ENCODE measurements at places on chromosomes 11 and 22.
A peak's percentile ranks its signal among the peaks of the same experiment; 100 is the strongest.

DNA sequence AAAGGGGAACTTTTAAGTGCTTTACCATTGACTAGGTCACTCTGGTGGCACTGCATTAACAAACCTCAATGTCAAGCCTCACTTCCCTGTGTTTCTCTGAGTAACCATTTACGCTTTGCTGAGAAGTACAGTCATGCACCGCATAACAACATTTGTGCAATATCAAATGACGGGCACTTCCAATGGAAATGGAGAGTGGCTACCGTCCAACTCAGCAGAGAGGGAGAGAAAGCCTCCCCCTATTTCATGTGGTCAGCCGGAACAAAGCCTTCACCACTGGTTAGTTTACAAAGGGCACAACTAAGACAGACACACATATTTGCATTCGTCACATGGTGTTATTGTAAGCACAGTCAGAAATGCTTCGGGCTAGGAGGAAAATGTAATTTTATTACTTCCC is 117.3 kb downstream of the RASSF10 start:
- no peak for DNase-seq

DNA sequence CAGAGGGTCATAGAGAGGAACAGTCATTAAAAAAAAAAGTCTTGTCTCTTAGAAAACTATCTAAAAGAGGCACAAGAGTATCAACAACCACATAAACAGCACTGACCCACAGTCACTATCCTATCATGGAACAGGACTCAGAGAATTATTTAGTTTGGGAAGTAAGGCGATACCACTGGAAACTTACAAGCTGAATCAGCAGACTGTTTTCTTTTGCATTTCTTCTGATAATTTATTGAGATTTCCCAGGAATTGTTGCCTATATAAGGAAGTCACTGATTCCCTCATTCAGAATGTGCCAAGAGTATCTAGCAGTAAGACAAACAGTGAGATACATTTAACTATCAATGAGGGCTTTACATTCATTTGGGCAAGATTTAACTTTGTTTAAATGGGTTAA is 304.1 kb downstream of the GUCY1A2 start:
- no peak for DNase-seq

DNA sequence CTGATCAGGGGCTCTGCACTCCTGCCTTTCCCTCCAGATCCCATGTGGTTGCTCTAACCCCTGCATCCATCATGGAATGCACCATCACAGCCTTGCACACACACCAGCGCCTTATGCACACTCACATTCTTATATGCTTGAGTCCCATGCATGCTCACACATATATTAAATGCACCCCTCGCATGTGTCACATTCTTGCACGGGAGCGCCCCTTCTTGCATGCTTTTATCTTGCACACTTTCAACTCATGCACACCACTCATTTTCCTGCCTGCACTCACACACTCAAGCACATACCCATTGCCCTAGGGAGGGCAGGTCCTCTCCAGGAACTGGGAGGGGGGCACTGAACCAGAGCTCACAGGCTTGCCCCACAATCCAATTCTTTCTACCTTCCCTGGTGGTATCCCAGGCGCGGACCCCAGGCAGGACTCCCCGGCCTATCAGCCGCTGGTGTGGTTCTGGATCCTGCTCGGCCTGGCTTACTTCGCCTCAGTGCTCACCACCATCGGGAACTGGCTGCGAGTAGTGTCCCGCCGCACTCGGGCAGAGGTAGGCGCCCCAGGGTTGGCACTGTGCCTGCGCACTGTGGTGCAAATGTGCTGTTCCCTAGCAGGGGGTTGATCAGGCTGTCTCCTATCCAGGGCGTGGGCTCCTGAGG is 2.3 kb upstream of the CATSPERZ start:
- DNase-seq, result no peak

GRCh38 chr11:43925932-43926505 is 16.4 kb upstream of the C11orf96 start:
- DNase-seq, result no peak

- no peak for DNase-seq
Measured at GRCh38 chr22:22843848-22844247, 43.8 kb upstream of the IGLL5 start.

GRCh38 chr11:22510741-22511140 is 114.9 kb downstream of the FANCF start:
- DNase-seq, result no peak

- DNase-seq, result peak; percentile 55
Measured at GRCh38 chr11:77113382-77114088, 10.9 kb downstream of the OMP start.

- no peak for DNase-seq
Measured at GRCh38 chr22:41217553-41218157, 12.5 kb downstream of the L3MBTL2 start.

DNA sequence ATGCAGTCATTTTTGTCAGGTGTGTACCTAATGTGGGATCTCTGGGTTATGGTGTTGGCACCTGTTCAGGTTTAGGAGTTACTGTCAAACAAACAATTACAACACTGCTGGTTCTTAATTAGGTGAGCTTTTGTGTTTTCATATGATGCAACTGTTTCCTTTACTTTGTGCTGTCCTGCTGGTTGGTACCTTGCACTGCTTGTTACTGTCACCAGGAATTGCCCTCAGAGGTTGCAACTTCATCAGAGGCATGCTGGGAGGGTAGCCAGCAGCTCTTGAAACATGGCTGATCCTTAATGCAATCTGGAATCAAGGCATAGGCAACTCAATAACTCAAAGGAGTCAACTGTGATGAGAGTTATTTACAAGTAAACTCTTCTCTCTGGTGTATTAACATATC is 400.3 kb downstream of the MIAT start:
- DNase-seq, result no peak

GRCh38 chr22:22865311-22866072 is 22.1 kb upstream of the IGLL5 start:
- no peak for DNase-seq

DNA sequence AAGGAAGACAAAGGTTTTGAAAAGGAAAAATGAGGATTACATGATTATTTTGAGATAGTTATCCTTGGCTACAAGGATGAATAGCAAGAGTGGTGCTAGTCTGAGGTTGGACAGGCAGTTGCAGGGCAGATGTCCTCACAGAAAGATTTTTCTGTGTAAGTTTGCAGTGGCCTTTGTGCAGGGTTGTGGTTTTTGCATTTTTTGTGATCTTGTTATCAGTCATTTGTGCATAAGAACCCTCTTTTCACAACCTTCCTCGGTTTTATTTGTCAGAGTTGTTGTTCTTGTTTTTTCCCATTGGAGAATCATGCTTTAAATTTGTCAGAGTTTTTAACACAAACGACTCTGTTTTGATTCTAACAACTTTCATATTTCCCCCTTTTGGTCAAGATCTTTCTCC is 1.4 kb downstream of the CCDC134 start:
- no peak for DNase-seq

- no peak for DNase-seq
Measured at GRCh38 chr22:19066531-19067271, 55.5 kb downstream of the DGCR2 start.

GRCh38 chr11:34665077-34665835 is 44.4 kb downstream of the EHF start:
- no peak for DNase-seq

DNA sequence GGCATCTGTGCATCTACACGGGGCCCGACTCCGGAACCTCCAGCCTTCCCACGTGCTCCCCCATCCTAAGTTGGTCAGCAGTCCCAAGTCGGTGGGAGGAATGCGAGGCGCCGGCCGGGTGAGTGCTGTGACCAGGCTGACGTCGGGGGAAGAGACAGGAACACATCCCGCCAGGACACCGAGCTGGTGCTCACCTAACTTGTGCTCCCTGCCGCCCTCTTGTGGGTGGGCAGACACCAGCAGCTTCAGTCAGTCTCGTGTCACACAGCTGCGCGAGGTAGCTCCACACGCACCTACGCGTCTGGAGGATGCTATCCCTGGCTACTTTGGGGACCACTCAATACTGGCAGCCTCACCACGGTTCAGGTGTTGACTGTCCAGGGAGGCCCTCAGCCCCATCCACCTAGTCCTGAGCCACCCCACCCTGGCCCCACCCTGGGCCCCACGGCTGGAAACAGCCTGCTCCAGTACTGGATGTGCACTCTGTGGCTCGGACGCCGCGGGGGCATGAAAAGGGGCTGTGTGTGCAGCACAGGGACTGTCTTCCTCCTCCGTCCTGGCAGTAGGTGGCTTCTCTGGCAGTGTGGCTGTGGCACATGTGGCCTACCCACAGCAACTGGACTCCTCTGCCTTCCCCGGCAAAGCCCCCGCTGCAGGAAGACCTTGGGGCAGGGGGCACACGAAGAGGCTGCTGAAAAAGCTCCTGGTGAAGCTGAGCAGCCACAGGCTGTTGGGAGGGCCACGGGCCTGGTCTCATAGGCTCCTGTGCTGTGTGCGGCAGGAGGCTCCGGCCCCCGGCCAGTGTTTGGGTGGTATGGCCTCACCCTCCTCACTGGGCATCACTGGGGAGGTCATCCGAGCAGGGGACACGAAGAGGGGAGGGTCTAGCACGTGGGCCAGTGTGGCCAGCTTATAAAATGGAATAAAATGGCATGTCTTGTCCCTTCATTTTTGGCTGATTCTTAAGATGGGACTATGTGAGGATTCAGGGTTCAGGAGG is 11.2 kb upstream of the BID start:
- no peak for DNase-seq

GRCh38 chr22:40602231-40602630 is 34.3 kb downstream of the MRTFA start:
- no peak for DNase-seq

DNA sequence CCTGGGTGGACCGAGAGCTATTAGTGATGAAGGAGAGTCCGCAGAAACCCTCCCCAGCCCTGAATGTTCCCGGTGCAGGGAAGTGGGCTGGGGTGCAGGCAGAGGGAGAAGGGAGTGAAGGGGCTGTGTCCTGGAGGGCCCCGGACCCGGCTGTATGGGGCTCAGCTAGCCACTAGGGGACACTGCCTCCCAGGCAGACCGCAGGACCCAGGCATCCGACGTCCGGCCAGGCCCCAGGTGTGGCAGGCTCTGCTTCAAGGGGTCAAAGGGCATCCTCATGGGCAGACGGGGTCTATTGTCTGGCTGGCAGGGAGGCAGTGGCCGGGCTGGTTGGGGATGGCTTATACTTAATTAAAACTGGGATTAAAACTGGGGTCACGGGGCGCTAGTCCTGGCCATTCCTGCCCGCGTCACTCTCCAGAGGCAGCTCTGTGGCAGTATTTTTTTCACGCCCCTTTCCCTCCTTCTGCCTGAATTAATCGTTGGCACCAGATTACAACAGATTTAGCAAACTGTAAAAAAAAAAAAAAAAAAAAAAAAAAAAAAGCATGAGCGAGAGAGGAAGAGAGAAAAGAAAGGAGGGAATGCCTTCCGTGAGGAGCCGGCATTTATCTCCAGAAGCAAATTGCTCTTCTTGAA is 5.1 kb downstream of the FLRT1 start:
- peak; percentile 39 for DNase-seq

DNA sequence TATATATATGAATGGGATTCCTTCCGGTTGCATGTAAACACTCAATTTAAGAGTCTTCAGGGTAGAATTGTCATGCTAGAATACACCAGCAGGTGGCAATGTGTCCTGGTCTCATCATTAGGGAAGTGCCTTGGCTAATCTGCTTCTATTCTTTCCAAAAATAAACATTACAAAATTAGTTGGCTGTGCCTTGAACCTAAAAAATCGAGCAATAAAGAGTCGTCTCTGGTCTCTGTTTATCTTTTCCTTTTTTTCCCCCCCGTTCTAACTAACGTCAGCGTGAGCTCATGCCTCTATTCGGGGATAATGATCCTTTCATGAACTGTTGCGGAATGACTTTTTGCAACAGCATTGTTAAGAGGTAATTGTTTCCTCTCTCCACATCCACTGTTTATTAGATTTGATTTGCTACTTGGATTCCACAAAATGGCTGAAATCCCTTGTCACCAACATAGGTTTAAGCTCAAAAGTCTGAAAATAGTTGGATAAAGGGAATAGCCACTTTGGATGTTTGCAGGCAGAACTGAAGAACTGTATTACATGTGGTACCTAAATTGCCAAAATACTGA is 1.2 kb upstream of the ARHGEF12 start:
- DNase-seq, result peak; percentile 45

GRCh38 chr11:41282395-41282794 is 177.1 kb downstream of the LRRC4C start:
- DNase-seq, result no peak

GRCh38 chr11:99934008-99934407 is 753.1 kb upstream of the ARHGAP42 start:
- DNase-seq, result no peak

DNA sequence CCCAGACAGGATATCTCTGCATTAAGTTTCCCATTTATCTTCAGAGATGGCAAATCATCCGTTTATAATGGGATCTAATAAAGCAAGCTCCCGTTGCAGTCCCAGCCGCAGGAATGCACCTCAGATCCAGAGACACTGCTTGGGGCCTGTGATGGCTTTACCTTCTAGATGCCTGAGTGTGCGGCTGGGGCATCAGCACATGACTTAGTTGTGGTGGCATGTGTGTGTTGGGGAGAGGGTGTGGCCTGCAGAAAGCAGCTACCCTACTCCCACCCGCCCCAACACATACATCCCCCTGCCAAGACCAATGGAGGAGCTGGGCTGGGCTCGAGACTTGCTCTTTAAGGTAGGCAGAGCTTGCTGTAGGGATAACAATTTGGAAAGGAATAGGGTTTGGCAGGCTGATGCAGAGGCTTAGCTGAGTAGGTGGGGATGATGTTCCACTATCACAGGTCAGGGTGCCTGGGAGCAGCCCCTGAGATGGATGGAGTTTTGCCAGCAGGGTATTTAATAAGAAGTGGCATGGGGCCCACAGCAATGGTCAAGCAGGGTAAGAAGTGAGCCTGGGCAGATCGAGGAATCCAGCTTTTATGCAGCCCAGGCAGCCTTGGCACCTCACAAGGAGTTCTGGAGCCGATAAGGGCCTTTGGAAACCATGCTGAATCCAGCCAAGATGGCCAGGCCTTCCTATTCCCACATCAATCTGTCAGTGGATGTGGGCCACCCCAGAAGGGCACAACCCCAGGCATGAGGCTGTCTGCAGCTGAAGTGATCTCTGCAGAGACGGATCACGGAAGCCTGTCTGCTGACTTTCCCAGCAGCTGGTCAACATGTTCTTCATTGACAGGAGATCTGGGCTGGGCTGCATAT is 601.3 kb downstream of the BUD13 start:
- no peak for DNase-seq

DNA sequence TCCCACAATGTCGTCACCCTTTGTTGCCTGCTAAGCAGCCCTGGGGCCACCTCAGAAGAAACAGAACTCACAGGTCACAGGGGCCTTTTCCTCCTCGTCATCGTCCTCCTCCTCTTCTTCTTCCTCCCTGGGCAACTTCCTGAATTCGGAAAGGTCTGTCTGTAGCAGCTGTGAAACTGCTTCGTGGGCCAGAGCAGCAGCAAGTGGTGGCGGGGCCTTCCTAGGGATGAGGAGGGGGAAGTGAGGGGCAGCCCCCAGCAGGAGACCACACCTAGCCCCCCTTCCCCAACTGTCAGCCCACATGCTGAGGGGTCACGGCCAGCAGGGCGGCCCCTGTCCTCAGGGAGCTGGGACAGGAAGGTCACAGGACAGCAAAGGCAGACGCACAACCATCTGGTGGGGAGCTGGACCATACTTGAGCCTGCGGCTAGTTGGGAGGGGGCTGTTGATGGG is 13.2 kb downstream of the PPM1F start:
- DNase-seq, result no peak

GRCh38 chr11:94638301-94638901 is 71.2 kb downstream of the PIWIL4 start:
- DNase-seq, result no peak
